T-helper 2 cell (primary cell): ENCODE measurements at places on chromosomes 4 and X.

- peak; percentile 5 for DNase-seq
Measured at GRCh38 chr4:52659722-52660261, 691 bp upstream of the USP46 start.

DNA sequence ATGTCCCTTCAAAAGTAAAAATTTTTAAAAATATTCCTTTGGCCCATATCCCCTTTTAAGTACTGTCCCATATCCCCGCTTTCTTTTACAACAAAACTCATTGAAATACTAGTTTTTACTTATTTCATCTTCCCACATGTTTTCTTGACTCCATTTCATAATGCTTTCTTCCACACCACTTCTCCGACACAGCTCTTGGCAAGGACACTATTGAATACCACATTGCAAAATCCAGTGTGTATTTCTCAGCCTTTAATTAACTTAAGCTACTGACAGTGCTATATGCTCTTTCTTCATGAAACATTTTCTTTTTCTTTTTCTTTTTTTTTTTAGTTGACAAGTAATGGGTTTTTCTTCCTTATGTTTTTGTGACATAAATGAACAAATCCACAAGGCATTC, 28.8 kb downstream of the PRDM8 start:
- no peak for DNase-seq

- DNase-seq: peak; percentile 10
Measured at GRCh38 chr4:183722731-183723560, 63.9 kb downstream of the TRAPPC11 start.

- no peak for DNase-seq
Measured at GRCh38 chrX:115018040-115018647, 728 bp upstream of the IL13RA2 start.

DNA sequence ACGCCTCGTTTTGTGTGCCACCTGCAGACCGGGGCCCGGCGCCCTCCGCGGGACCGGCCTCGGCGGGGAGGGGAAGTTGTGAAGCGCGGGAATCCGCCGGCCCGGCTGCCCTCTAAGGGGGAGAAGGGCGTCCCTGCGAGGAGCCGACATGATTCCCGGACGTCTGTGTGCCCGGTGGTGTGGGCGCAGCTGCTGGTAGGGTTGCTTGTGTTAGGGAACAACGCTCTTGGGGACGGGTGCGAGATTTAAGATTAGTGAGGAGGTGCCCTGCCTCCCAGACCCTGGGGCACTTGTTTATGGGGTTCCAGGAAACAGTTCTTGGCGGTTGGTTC, 627 bp downstream of the CDKN2AIP start:
- DNase-seq: no peak
